ENCODE measurements at places on chromosomes 3 and 15.

DNA sequence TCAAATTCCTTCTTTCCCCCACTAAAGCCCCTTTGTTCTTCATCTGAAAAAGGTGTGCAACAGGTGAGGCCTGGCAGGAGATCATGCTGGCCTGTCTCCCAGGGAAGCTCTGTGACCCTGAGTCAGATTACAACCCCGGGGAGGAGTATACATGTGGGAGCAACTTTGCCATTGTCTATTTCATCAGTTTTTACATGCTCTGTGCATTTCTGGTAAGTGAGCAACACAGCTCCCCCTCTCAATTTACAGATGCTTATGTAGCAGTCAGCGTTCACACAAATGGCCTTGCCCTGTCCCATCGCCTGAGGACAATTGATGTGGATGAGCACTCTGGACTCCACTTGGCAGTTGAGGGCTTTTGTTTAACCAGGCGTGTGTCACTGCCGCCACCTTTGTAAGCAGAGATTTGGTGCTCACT is 70.4 kb downstream of the CHDH start:
- no peak for DNase-seq

DNA sequence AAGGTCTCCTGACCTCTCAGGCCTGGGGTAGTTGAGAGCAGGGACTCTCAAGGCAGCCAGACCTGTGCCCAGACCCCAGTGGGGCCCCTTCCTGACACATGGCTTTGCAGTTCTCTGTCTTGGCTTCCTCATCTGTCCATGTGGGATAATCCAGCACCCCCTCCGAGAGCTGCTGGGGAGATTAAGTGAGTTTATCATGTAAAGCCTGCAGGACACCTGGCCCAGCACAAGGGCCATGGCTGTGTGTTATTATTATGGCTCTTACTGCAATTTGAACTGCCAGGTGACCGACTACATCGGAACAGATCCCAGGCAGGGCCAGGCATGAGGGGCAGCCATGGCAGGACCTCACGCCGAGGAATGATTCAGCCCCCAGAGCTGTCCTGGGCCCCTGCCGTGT is 12.6 kb downstream of the DUSP7 start:
- DNase-seq, result no peak

GRCh38 chr15:88141269-88141889 is 115.2 kb downstream of the NTRK3 start:
- no peak for DNase-seq

GRCh38 chr15:64894395-64895056 is 17.2 kb upstream of the ANKDD1A start:
- DNase-seq, result peak; percentile 68

GRCh38 chr15:80844011-80844732 is 65.0 kb downstream of the CEMIP start:
- DNase-seq, result no peak

DNA sequence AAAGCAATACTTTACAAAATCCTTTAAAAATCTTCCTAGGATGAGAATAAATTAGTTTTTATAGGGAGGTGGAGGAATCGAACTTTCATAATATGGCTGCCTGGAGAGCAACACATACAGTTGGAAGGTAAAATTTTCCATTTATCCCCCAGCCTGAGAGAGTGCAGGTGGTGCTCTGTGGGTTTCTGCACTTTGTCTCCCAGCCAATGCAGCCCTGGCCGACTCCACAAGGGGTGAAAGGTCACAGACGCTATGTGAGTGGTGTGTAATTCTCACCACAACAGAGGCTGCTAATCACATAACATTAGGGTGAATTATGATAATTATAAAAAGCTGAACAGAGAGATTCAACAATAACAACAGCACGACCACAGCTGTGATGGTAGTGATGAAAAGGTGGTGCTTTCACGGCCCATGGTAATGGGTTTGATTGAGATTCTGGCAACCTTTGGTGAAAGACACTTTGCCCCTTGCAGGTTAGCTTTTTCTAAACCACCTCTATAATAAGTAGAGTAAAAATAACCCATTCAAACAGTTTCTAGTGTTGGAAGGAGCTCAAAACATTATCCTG is 30.1 kb upstream of the NANOGP8 start:
- no peak for DNase-seq

- no peak for DNase-seq
Observed at GRCh38 chr3:121752772-121753171, 3.2 kb upstream of the GOLGB1 start.

- no peak for DNase-seq
Observed at GRCh38 chr3:9765865-9766264, 3.9 kb downstream of the CAMK1 start.

GRCh38 chr3:119856695-119857094 is 74.8 kb downstream of the NR1I2 start:
- no peak for DNase-seq

DNA sequence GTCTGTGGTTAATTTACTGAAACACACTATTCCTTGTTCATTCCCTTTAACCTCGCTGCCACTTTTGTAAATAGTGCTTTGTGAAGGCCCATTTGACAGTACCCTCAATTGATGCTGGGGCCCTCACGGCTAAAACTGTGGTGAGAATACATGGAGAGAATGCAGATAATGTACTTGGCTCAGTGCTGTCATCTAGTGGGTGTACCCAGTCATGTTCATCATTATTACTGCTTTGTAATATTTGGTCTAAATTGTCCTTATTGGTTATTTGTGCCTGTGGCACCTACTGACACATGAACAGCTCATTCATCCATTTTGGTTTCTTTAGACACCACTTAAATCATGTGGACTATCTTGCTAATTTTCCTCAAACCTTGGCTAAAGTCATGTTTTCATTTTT is 543.6 kb downstream of the EDEM1 start:
- no peak for DNase-seq

- no peak for DNase-seq
Observed at GRCh38 chr15:45666119-45666875, 31.5 kb downstream of the SQOR start.

- no peak for DNase-seq
Observed at GRCh38 chr3:184600685-184601377, 39.2 kb downstream of the EPHB3 start.

GRCh38 chr15:56980473-56980872 is 62.0 kb downstream of the TCF12 start:
- DNase-seq, result no peak

Measured in activated CD8-positive, alpha-beta memory T cell treated with anti-CD3 and anti-CD28 coated beads, Interleukin-2, amount 50 U/mL, for 4 hours (primary cell).